CD8-positive, alpha-beta memory T cell (primary cell): ENCODE measurements at places on chromosomes 2 and 18. TPM values are rescaled to one million over a fixed set of nuclear protein-coding genes. Genes with fewer than 3 reads are reported as not detected.

Gene RIT2
- not detected for total RNA-seq

Gene STON1
- total RNA-seq: 1.4 TPM

Gene SERPINB12
- not detected for total RNA-seq

Gene FAM237A
- not detected for total RNA-seq

Gene MSTN
- not detected for total RNA-seq

Gene PDE11A
- total RNA-seq: not detected

Gene KLHL41
- total RNA-seq: 0.27 TPM

Gene LYPD6B
- not detected for total RNA-seq

Gene PCARE
- total RNA-seq: not detected

Gene FAM228A
- total RNA-seq: not detected

Gene C2orf68
- total RNA-seq: 27.3 TPM

DNA sequence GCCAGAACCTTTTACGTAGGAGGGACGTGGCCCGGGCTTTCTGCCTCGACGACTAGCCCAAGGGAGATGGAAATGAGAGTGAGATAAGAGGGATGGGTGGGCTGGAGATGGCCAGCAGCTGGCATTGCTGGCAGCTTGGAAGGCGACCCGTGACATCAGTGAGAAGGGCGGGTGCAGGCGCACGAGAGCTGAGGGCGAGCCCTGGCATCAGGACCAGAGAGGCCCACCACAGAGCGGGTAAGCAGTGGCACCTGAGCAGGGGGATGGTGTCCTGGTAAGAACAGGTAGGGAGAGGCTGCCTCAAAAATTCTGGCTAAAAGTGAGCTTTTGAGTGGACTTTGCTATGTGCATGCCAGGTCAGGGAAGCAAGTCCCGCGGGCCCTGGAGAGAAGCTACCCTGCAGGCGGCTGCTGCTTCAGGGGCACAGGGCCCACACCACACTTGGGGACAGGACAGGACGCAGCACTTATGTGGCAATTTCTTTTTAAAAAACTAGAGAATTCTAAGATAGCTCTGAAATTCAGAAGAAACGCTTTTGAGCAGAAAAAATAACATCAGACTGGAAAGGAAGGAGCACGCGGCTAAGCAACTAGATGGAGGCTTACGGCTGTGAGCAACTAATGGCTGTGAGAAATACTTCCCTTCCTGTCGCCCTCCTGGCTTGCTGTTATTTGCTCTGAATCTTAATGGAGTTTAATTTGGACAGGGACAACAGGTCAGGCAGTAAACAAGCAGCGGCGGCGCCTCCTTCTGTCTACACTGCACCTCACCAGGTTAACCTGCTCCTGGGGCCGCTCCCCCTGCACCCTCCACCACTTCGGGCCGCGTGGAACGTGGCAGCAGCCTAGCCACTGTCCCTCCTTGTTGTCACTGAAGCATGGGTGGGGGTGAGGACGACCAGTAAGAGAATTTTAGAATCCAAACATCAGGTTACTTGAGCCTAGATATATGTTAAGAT is 20.5 kb downstream of the THAP4 start:
- no peak for DNase-seq

- DNase-seq: no peak
These were observed 26.0 kb downstream of the EIF2AK3 start for GRCh38 chr2:88601286-88601685.

- no peak for DNase-seq
These were observed 174.4 kb upstream of the FBXO11 start for GRCh38 chr2:48080534-48081316.

GRCh38 chr2:235841863-235842262 is 326.3 kb downstream of the GBX2 start:
- no peak for DNase-seq

DNA sequence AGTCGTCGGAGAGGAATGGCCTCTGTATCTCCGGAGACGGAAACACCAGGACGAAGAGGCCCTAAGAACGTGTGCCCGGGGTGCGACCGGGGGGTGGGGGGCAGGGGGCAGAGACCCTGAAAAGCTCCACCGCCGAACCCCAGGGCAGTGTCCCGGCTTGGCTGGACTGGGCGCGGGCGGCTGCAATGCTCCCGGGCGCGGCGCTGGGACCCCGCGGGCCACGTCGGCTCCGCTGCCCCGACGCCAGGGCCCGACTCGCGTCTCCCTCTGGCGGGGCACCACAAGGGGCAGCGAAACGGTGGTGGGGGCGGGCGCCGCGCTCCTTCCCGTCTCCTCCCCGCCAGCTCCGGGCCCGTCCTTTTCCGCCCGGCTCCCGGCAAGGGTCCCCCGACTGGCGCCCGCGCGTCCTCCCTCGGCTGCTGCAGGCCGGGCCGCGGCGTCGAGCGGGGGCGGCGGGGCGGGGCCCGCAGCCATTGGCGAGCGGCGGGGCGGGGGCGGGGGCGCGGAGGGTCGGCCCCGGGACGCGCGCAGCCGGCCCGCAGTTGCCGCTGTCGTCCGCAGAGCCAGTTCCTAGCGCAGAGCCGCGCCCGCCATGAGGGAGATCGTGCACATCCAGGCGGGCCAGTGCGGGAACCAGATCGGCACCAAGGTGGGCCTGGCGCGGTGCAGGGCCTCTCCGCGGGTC is at the start of gene TUBB6:
TSS of gene TUBB6 (plus strand) at position 541 of the 685 bp plus-strand sequence. CDS start at position 593, 52 bp downstream.
- DNase-seq: no peak

DNA sequence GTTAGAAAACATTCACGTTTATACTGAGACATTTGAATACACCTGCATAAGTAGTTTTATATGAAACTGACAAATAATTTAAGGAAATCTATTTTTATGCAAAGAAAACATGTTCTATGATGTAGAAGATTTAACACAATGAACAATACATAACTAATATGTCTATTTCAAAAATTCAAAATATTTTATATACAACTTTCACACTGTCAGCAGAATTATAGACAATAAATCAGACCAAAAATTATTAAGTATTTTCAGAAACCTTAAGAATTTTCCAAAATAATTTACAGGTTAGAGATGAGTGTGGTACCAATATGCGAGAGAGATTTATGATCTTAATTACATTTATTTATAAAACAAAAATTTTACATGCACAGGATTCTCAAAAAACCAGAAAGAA is 1561.0 kb upstream of the ZEB2 start:
- no peak for DNase-seq

DNA sequence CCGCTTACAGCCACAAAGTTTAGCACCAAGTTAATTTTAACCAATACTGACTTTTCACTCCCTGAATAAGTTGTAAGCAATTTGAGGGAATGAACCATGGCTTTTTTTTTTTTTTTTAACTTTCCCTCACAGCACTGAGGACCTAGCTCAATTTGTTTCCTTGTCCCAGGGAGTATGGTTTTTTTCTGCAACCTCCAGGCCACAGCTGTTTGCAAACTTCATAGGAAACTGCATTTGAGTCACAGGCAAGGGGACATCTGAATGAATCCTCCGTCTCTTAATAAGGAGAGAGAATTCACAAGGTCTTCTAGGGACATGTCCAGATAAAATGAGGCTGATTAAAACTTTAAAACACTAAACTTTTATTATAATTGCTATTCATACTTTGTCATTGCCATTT is 181.5 kb downstream of the GFPT1 start:
- DNase-seq: no peak

- DNase-seq: no peak
These were observed 38.7 kb upstream of the SERTAD2 start for GRCh38 chr2:64692401-64692800.

DNA sequence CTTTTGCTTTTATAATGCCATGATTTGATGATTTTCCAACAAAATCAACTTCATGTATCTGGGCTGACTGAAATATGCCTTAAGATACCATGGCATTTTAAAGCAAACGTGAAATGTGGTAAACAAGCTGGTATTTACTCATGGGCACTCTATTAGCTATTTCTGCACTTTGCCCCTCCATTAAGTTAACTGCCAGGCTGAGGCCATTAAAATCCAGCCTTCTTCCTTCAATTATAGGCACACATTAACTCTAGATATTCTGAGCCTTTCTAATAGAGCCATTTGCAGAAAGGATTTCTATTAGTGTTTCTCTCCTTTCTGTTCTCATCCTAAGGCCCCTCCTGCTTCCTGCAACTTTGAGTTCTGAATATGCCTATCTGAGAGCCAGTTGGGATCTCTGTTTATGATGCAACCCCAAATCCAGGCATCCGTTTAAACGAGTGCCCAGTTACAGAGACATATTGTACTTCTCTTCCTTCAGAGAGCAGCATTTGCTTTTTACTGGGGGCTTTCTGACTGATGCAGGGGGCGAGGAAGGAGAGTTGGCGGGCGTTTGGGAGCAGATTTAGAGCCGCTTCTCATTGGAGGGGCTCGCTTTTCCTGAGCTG is 1.6 kb upstream of the KCNJ3 start:
- no peak for DNase-seq

GRCh38 chr2:43011158-43011491 is 215.3 kb downstream of the ZFP36L2 start:
- DNase-seq: no peak

GRCh38 chr18:68919900-68920299 is 122.0 kb downstream of the CCDC102B start:
- DNase-seq: no peak

- no peak for DNase-seq
These were observed 1464.6 kb upstream of the CELF4 start for GRCh38 chr18:39030124-39030655.

GRCh38 chr18:50917021-50917420 is 38.1 kb downstream of the ME2 start:
- no peak for DNase-seq

DNA sequence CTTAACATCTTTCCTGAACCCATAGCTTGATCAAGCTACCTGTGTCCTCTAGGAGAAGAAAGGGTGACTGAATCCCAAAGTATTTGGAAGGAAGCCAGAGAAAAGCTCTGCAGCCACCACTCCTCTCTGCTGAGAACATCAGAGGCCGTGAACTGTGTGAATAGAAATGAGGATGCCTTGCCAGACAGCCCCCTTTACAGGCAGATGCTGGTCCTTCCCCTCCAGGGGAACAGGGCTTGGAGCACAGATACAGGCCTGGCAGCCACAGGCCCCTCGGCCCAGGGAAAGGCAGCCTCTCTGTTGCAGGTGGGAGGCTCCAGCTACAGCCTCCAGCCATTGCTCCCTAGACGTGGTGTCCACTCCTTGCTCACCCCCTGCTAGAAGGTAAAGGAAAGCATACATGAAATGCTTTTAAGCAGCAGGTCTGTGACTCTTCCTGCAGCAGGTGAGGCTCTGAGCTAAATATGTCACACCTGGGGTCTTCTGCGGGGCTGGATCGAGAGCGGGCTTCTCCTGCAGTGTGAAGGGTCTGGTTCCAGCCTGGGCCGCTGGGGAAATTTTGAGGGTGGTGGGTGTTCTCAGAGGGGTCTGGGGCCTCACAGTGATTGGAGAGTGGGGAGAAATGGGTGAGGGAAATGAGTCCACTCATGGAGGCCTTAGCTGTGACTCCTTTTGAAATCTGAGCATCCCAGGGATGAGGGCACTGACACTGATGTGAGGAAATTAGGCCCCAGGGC is 234.0 kb downstream of the KLHL29 start:
- DNase-seq: no peak

DNA sequence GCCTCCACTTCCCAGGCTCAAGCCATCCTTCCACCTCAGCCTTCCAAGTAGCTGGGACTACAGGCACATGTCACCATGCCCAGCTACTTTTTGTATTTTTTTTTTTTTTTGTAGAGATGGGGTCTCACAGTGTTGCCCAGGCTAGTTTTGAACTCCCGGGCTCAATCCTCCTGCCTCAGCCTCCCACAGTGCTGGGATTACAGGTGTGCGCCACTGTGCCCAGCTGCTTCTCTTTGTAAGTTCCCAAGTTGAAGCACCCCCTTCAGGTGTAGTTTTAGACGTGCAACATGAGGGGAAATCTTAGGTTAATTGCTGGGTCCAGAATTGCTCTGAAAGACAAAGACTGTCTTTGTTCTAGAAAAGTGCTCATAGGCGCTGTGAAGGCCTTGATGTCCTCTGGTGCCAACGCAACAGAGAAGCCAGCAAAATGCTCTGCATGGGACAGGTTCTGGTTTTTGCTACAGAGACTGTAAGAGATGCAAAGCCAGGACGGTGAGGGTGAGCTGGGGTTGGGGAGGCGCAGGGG is 46.6 kb downstream of the RRM2 start:
- no peak for DNase-seq

GRCh38 chr2:163191372-163191771 is 352.8 kb upstream of the KCNH7 start:
- no peak for DNase-seq

DNA sequence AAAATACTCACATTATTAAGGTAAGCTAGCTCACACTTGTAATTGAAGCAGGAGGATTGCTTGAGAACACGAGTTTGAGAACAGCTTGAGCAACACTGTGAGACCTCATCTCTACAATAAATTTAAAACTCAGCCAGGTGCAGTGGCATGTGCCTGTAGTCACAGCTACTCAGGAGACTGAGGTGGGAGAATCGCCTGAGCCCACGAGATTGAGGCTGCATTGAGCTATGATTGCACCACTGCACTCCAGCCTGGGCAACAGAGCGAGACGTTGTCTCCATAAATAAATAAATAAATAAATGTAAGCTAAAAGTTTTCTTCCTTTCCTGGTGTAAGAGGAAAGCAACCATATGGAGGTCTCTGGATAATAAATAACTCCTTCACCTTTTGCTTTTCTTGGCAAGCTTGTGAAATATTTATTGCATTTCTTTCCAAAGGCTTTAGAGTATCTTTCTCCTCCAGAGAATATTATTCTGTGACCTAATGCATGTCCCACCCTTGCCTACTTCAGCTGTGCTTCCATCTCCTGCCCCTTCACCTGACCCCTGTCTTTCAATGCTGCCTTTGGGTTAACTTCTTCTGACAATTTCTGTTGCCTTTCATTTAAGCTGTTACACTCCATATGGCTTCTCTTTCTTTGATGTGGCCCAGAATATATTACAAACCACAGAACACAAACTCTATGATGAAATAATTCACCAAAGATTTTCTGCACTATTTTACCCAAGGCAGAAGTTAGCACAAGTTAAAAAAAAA is 280.7 kb upstream of the RND3 start:
- DNase-seq: no peak

DNA sequence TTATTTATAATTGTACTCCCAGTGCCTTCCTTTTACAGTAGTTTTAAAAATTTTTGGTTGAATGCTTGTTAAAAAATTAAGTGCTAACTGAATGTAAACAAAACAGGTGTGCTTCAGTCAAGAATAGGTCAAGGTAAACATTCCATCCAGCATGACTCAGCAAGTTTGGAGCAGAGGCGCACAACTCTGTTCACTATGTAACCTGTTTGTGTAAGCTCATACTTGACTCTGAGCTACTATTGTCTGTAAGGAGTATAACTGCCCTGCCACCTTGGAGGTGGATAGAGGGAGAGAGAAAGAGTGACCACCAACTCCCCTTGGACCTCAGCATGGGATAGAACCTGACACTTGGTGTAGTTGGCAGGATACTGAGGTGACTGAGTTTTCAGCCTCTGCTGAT is 207.4 kb upstream of the SYT4 start:
- DNase-seq: no peak

DNA sequence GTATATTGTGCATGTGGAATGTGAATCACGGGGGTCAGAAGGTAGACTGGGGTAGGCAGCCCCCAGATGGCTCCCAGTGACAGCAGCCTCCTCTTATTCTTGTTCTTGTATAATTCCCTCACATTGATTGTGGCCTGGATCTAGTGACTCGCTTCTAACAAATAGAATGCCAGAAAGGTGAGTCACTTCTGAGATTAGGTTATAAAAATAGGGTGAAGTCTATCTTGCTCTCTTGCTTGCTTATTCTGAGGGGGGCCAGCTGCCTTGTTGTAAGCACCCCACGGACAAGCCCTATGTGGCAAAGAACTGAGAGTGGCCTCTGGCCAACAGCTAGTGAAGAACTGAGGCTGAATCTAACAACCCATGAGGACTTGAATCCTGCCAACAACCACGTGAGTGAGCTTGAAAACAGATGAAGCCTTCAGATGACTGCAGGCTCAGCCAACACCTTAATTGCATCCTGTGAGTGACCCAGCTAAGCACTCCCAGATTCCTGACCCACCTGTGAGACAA is 15.6 kb upstream of the RMND5A start:
- no peak for DNase-seq

GRCh38 chr2:161159456-161160225 is 587 bp upstream of the TANK start:
- DNase-seq: no peak
